Prostate gland (tissue), 2 donors: ENCODE measurements at places on chromosomes 7 and 10. TPM values are rescaled to one million over a fixed set of nuclear protein-coding genes. Genes with fewer than 3 reads are reported as not detected.

DNA sequence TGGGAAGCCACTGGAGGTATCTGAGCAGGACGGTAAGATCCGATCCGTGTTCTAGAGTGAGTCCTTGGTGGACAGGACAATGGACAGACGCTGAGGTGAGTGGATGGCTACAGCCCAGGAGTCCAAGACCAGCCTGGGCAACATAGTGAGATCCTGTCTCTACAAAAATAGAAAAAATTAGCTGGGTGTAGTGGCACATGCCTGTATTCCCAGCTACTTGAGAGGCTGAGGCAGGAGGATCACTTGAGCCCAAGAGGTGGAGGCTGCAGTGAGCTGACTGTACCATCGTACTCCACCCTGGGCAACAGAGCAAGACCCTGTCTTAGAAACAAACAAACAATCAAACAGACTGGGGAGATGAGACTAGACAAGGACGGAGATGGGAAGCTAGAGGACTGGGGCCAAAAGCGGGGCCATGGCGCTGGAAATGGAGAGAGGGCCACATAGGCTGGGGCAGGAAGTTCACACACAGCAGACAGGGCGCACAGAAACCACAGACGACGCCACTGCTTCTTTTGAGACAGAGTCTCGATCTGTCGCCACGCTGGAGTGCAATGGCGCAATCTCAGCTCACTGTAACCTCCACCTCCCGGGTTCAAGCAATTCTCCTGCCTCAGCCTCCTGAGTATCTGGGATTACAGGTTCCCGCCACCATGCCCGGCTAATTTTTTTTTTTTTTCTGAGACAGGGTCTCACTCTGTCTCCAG is 24.7 kb downstream of the DAGLB start:
- no peak for DNase-seq

DNA sequence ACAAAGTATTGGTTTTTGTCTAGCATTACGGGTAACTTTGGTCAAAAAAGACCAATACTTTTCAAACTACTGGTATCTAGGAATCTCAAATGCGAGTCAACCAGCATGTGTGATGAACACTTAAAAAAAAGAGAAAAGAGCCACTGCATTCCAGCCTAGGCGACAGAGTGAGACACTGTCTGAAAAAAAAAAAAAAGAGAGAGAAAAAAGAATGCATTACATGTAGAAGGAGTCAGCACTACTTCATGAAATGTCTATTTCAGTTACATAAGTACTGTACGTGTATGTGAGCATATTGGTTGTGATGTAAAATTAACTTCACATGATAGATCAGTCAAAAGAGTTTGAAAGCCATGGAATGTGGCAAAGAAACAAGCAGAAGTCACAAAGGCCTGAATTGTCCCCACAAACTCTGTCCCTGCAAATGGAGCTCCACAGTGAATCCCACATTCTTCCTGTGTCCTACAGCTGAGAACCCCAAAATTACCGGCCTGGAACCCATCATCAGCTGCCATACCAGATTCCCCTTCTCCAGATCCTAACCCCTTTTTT is 1.6 kb downstream of the DENND11 start:
- no peak for DNase-seq

DNA sequence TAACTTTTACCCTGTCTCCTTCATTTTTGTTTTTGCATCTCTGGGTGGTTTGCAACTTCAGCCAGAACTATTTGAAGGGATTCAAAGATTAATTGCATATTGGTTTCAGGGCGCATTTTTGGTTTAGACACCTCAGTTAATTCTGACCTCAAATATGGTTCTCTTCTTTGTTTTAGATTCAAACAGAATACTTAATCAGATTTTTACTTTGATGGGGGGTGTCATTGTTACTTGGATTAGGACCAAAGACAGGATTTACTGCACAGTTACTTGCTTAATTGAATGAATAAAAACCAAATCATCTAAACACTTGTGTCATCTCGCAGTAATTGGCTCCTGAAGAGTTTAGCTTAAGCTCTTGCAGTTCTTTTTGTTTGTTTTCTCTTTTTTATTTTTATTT is 100.9 kb downstream of the PHTF2 start:
- DNase-seq, result no peak

GRCh38 chr7:138632826-138633602 is 68.1 kb downstream of the SVOPL start:
- DNase-seq, result no peak

SEMA3E gene
- total RNA-seq, result 4.8 TPM

DNA sequence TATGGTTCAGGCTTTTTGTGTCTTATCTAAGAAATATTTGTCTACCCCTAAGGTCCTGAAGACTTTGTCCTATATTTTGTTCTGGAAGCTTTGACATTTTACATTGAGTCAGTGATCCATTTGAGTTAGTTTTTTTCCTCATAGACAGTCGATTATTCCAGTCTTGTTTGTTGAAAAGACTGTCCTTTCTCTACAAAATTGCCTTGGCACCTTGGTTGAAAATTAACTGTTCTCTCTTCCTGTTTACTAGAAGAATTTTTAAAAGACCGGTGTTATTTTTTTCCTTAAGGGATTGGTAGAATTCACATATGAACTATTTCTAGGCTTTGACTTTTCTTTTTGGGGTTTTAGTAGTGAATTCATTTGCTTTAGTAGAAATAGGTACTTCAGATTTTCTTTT is 12.0 kb downstream of the PLEKHA1 start:
- no peak for DNase-seq

SNCG gene
- 38.5 TPM for total RNA-seq

DNA sequence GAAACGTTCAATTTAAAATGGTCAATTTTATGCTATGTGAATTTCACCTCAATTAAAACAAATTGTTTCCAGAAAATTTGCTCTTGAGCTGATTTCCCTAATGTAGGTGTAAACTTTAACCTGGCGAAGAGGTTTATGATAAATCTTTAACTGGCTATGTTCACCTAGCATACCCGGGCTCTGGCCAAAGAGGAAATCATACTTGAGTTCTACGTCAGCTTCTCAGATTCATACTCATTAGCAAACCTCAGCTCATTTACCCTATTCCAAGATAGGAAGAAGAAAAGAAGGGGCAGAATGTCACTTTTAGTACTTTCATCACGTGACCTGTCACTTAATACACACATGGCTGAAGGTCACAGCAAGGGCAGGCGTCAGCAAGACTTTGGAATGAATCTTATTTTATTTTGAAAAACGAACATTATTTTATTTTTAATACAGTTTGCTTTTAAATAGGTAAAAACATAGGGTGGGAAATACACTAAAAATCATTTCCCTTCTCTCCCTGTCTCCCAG is 97.0 kb downstream of the ABLIM1 start:
- DNase-seq, result no peak

- no peak for DNase-seq
Observed at GRCh38 chr7:27179030-27179429, 4.9 kb upstream of the HOXA10 start.

OPN4 gene
- total RNA-seq, result not detected

GRCh38 chr10:104478380-104478779 is 124.7 kb downstream of the CFAP58 start:
- DNase-seq, result no peak

GRID2IP gene
- total RNA-seq, result 0.73 TPM

- no peak for DNase-seq
Observed at GRCh38 chr7:25776744-25777123, 375.3 kb upstream of the NFE2L3 start.

DNA sequence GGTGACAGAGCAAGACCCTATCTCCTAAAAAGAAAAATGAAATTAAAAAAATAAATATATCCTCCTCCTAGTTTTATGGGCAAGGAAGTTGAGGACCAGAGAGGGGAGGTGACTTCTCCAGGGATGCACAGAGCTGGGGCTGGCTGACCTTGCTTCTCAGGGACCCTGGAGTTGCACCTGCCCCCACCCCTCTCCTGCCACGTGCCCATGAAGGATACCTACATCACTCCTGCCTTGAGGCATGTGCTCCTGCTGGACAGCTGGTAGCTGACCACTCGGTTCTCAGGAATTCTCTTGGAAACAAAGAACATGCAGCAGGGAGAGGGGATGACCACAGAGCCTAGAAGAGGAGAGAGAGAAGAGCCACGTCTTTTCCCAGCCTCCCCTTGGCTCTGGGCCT is 522 bp downstream of the CCL24 start:
- no peak for DNase-seq

DNA sequence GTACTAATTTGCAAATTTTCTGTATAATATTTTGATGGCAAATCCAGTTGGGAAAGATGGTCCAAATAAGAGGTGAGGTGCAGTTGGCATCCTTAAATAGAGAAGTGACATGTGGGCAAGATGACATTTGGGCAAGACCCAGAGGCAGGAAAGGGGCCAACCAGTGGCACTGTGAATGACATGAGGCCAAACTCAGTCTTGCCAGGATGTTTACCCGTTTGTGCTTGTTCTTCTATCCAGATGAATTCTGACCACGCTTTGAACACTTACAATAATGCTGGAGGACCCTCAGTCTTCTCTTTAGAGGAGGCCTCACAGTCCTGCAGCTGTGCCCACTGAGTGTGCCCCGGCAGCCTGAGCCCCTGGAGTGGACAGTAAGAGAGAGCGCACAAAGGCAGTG is 45.1 kb downstream of the KCNMA1 start:
- no peak for DNase-seq

MYO1G gene
- 2.7 TPM for total RNA-seq

- no peak for DNase-seq
Observed at GRCh38 chr7:152881893-152882292, 122.3 kb downstream of the ACTR3B start.

FFAR4 gene
- 0.18 TPM for total RNA-seq

DNA sequence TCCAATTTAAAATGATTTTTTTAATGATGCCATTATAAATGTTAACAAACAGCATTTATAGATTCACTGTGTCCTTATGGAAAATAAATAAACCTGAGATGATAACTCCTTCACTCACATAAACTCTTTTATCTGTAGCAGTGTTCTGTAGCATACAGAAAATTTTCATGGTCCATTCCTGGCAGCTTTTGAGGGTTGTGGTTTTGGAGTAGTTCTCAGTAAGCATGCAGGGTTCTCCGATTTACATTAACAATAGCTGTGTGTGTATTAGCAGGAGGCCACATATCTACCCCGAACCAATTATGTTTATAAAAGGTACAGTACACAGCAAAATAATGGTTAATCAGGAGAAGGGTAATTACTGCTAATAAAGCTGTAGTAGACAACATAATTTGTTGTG is 162.7 kb downstream of the CDCA7L start:
- DNase-seq, result no peak

- DNase-seq, result no peak
Observed at GRCh38 chr7:5183899-5184298, 6.1 kb upstream of the WIPI2 start.
